NCI-H2029 (cell line): ENCODE measurements at places on chromosomes 6 and 20.

GRCh38 chr20:21437816-21438215, 40.5 kb upstream of the NKX2-4 start:
- DNase-seq, result no peak

DNA sequence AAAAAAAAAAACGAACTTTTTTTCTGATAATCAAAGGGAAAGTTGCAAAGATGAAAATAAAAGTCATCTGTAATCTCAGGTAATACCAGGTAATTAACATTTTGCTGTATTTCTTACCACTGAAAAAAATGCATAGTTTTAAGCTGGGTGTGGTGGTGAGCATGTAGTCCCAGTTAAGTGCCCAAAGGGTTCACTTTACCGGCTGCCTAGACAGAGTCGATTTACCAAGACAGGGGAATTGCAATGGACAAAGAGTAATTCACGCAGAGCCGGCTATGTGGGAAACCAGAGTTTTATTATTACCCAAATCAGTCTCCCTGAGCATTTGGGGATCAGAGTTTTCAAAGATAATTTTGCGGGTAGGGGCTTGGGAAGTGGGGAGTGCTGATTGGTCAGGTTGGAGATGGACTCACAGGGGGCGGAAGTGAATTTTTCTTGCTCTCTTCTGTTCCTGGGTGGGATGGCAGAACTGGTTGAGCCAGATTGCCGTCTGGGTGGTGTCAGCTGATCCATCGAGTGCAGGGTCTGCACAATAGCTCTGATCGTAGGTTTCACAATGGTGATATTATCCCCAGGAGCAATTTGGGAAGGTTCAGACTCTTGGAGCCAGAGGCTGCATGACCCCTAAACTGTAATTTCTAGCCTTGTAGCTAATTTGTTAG, 51.9 kb downstream of the RPF2 start:
- no peak for DNase-seq

GRCh38 chr20:16459019-16459700, 114.1 kb downstream of the KIF16B start:
- no peak for DNase-seq

DNA sequence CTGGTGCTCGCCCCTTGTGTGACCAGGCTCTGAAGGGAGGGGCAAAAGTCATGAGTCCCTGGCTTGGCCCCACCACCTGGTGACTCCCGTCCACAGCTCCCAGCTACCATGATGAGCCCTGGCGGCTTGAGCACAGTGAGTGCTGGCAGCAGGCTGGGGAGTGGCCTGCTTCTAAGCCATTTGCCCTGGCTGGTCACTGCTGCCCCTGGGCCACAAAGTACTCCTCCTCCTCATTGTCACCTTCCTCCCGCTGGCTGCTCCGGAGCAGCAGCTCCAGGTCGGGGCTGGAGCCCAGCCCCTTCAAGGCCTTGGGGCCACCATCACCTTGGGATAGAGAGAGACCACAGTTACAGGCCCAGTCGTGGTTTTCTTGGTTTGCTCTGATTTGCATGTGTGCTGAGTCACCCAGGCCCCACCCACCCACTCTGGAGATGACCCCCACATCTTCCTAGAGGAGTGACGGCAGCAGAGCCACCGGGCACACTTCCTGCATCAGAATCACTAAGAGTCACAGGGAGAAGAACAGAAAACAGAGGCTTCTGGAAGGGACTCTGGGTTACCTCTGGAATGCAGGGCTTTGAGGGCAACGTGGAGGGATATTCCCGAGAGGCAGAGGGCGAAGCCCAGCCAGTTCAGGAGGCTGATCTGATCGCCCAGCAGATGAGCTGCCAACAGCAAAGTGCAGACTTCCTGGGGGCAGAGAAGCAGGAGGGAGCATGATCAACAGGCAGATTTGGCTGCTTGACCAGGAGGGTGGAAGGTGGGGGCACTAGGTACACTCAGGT, 42.1 kb upstream of the CDH22 start:
- DNase-seq, result no peak
